ENCODE measurements at places on chromosomes 7 and 10.

DNA sequence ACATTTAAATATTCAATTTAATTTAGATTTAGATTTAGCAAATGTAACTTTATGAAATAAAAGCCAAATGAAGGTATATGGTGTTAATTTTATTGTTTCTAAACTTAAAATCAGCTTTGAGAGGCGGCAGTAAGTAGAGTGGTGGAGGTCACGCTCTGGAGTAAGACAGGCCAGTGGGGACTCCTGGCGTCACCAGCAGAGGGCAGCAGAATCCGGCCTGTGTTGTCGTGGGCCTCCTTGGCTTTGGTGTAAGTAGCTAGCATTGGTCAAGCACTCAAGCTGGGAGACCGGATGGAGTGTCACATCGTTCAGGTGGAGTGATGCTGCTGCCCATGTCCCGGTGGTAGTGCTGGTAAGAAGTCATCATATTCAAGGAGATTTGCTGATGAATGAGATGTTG, 98.7 kb upstream of the DNAJB6 start:
- no peak for DNase-seq

DNA sequence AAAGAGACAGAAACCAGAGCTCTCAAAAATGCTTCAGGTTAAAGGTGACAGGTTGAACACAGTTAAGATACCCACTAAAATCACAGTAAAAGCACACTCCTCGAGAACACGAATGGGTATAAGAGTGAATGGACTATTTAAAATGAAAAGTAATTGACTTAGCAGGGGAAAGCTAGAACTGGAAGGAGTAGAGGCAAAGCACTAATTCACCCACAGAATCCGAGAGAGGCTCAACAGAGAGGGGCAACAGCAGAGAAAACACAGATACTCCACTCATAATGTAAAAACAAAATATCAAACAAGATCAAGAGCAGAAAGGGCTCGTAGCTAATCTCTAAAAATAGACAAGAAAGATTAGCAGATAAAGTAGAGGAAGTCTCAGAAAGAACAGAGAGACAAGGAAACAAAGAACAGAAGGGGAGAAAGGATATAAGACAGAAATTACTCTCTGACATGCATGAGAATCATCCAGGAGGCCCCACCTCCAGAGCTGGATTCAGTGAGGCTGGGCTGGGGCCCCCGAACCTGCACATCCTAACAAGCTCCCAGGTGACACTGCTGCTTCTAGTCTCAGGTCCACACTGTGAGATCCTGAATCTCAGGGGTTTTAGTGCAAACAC, 117.6 kb downstream of the GALNT11 start:
- no peak for DNase-seq

DNA sequence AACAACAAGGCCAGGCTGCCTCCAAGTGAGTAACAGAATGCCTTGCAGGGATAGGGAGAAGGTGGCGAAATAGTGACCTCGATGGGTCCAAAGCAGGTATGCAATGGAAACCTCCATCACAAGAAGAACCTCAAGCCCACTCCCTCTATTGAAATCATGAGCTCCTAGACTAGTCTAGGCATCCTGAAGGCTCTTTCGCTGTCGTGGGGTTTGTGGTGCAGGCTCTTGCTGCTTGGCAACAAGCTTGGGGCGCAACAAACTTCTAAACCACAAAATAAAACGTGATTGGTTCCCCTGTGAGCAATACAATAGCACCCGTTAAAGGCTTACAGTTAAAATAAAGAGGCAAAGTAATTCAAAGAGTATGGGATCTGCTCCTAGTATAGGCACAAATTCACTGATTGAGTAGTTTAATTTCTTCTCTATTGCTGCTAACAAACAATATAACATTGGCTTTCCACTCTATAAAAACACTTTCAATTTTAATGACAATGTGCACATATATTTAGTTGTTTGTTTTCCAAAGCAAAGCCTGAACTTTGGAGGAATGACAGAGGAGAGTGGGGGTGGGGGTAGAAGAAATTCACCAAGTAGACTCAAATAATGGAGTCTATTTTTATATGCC, 64.1 kb downstream of the C10orf67 start:
- no peak for DNase-seq

DNA sequence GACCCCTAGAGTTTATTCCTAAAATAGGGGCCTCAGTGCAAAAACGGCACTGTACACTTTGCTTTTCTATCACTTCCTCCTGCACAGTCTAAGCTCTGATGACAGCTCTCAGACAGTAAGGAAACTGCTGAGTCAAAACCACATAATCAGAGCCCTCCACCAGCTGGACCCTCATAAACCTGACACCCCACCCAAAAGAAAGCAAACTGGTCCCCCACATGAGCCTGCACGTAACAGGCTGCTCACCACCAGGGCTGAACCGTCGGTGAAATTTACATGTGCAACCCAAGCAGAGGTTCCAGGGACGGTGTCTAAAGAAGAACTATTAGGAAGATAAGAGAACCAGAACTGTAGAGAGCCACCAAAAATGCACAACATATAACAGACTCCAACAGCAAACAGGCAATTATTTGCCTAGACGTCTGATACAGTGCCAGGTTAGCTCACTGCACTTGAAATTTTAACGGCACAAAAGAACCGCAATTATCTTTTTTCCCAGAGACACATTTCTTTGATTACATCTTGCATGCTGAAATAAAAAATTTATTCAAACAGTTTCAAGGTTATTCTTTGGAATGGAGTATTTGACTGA, 19.6 kb downstream of the SGMS1 start:
- DNase-seq, result peak; percentile 43

- no peak for DNase-seq
Measured at GRCh38 chr10:59830601-59831259, 75.6 kb downstream of the CCDC6 start.

- no peak for DNase-seq
Measured at GRCh38 chr7:99362801-99363200, 11.7 kb upstream of the ARPC1B start.

DNA sequence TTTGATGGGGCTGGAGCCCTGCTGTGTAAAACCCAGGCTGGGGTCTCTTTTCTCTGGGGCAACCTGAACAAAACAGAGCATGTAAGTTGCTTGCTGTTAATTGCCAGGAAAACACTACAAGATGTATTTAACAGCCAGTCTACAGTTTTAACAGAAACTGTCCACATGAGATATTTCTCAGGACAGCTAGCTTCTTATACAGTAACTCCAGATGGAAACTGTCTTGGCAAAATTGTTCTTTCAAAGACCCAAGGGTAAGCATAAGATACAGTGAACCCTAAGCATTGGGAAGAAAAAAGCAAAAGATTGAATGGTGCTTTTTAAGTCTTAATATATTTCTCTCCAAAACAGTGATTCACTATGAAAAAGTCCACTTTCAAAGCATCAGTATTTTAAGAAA, 8.1 kb downstream of the FKBP14 start:
- DNase-seq, result no peak

GRCh38 chr7:106493041-106493731, 167.8 kb downstream of the CCDC71L start:
- DNase-seq, result no peak

GRCh38 chr10:110876788-110877187, 5.1 kb downstream of the PDCD4 start:
- DNase-seq, result no peak

GRCh38 chr7:82600531-82600930, 157.0 kb upstream of the CACNA2D1 start:
- DNase-seq, result no peak

All from GM10248 (cell line).